GM13976 (cell line): ENCODE measurements at places on chromosomes 4 and X.
A peak's percentile ranks its signal among the peaks of the same experiment; 100 is the strongest.

DNA sequence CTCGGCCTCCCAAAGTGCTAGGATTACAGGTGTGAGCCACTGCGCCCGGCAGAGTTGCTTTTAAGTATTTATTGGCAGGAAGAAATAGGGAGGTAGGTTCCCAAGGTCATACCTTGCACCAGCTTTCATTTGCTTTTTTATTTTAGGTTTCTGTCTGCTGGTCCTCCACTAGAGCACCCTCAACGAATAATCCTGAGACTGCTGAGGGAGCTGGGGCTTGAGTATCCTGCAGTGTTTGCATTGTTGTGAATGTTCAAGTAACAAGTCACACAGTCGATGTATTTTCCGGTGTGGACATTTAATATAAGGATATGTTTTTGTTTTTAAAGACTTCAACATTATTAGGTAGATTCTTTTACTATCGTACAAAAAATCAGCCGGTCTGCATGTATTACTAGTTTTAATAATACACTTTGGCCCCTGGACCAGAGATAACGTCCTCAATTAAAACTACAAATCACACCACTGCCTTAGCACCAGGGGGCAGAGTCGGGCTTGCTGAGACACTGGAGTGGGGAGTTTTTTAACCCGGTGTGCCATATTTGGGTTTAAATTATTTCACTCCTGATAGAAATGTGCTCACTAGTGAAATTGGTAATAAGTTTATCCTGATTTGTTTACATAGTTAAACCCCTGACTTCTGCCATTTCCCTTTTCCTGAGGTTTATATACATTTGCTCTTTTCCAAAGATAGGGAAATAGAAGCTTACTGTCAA, 11.6 kb downstream of the SMIM20 start:
- peak; percentile 66 for DNase-seq

GRCh38 chr4:169359961-169360360, 89.2 kb upstream of the SH3RF1 start:
- DNase-seq: no peak

DNA sequence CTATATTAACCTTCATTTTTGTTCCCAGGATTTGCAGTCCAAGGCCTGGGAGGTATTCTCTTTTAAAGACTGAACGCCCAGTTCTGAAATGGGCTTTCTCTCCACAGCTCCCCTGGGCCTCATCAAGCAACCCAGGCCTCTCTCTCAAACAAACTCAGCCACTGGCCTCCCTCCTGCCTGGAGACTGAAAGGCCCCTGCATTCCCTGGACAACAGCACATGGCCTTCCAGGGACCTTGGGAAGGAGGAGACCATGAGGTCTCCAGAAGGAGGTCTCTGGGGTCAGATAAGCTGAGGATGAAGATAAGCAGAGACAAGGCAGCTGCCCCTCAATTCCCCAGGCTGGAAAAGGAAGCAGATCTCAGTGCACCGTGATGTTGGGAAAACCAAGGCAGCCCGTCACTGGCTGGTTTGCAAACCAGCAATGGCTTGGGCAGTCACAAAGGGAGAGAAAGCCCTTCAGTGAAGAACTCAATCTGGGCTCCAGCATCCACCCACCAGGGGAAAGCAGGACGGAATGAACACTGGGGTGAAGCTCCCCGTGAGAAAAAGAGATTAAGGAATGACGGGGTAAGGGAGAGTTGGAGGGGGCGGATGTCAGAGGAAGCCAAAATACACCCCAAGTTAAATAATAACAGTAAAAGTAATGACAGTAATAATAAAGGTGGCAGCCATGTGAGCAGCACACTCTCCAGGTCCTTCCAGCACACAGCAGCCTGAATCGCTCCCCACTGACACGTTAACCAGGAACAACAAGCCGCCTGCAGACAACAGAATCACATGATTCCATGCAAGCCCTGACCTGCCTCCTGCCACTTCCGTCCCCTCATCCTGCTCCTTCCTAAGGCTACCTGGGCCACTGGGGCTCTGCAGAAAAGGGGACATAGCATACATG, 22.3 kb downstream of the AMOT start:
- no peak for DNase-seq

GRCh38 chr4:99179626-99180025, 35.5 kb upstream of the ADH4 start:
- no peak for DNase-seq

DNA sequence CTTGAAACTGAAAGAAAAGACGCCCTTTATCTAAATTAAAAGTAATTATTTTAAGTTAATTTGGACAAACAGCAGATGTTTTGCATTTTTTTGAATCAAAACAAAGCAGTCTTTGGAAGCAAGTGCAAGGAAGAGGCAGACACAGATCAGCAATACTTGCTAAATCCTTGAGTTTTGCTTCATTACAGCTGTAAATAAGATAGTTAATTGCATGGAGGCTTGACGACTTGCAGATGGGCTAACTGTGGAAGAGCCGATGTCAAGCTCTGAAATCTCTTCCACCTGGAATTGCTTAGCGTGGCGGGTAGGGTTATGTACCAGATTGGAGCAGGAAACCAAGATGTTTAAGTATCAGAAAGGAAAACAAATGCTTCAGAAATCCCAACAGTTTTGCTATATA, 148.8 kb downstream of the POLA1 start:
- no peak for DNase-seq

GRCh38 chrX:119753639-119754257, 4.6 kb upstream of the SOWAHD start:
- DNase-seq: peak; percentile 48

DNA sequence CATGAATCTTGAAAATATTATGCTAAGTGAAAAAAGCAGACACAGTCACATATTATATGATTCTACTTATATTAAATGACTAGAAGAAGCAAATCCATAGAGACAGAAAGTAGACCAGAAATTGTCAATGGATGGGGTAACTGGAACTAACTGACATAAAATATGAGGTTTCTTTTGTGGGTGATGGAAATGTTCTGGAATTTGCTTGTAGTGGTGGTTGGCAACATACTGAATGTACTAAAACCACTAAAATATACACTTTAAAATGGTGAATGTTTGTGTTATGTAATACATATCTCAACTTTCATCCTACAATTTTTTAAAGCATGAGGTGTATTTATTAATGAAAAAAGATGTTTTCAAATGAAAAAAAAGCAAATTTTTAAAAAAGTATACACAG, 14.7 kb downstream of the CNOT6L start:
- no peak for DNase-seq

DNA sequence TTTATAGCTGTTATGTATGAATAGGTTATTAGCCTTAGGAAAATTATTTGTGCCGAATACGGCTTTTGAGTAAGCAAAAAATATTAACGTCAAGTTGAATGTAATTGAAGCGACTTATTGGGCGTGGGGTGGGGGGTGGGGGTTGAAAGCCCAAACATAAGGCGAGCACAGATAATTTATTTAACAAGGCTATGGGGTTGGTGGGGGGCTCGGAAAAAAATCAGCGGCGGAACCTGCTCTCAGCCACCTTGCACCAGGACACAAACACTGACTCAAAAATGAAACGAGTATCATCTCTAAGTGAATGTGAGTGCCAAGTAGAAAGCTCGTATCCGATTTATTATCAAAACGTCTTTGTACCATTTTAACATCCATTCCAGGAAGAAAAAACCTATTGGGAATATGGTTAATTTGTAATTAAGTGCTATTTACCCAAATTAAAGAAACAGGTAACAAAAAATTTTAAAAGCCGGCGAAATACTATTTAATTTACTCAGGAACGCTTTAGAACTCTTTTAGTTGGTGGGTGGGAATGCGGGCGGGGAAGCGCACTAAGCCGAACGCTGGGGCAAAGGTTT, 902 bp upstream of the LARP1B start:
- DNase-seq: peak; percentile 31

- DNase-seq: no peak
These were observed 39.8 kb upstream of the TADA2B start for GRCh38 chr4:7003176-7003878.

DNA sequence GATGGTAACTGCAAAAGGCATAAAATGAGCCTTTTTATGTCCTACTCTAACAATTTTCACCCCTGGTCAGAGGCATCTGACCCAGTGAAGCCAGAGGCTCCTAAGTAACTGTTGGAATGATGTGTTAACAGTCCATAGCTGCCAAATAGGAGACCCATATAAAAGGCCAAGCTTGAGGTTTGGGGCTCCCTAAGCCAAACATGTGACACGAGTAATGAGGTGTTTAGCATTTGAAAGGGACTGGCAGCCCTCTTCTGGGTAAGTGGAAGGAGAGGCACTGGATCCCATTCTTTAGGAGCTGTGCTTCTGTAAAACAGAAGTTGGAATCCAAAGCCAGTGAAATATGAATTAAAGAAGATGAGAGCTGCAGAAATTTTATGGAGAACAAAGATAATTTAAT, 100.6 kb upstream of the PNPLA4 start:
- DNase-seq: no peak

DNA sequence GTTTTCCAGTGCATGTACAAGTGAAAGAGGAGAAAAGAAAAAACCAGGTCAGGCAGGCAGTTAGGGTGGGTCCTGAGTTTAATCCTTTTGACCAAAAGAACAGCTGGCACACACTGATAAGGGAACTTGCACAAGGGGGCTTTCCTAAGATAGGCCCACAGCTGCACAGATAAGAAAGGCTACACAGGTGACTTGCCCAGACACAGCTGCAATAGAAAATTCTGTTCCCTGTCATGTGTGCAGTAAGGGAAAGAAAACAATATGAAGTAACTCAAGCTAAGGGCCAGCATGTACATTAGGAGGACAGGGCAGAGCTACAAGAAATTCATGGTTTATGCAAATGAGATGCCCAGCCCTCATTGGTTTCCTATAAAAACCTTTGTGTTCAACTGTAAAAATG, 32.9 kb downstream of the LUZP4 start:
- no peak for DNase-seq

- DNase-seq: no peak
These were observed 318.6 kb downstream of the ANK2 start for GRCh38 chr4:113368056-113368455.

GRCh38 chr4:186643501-186644310, 80.0 kb downstream of the FAT1 start:
- no peak for DNase-seq

DNA sequence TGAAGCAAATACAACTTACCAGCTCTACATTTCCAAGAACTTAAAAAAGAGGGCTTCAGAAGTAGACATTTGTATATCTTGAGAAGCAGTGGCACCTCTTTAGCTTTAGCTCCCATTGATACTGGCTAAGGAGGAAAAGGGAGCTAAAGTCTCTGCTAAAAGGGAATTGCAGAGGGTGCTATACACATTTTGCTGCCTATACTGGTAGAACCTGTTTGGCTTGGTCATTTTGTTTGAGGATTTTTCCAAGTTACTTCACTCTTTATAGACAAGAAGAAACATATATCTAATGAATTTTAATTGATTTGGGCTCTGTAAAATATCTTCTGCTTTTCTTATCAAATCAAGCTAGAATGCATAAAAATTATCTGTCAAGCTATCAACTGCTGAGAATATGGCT, 11.8 kb downstream of the PAPSS1 start:
- no peak for DNase-seq

DNA sequence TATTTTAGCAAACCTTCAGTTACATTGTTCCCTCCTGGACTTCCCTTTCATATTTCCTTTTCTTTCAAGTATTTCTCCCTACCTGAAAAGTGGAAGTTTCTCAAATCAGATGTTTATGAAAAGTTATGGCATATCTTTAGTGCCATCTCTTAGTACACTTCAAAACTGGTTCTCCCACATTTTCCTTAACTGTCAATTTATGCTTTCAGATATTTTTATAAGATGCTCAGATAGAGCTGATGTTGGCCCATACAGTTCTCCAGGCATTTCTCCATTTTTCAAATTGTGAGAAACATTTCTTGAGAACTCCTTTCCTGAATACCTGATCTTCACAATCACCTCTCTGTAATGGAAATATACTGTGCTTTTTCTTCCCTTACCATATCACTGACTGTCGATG, 32.5 kb upstream of the AP1AR start:
- DNase-seq: no peak

DNA sequence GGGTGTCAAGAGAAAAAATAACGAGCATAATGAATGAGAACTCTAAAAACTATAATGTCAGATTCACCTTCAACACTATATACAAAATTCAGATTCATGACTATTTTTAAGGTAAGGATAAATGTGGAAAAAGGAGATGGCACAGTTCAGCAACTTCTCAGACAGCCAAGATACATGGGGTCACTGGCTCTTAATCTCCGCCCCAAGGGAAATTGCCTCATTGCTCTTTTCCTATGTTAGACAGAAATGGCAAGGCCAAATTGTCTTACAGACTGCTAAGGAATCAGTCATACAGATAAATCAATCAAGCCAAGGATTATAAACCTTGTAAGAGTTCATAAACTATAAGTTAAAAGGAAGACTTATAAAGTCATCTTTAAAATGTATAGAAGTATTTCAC, 183.4 kb downstream of the OPHN1 start:
- DNase-seq: no peak

GRCh38 chr4:137274404-137274803, 257.9 kb downstream of the PCDH18 start:
- no peak for DNase-seq

DNA sequence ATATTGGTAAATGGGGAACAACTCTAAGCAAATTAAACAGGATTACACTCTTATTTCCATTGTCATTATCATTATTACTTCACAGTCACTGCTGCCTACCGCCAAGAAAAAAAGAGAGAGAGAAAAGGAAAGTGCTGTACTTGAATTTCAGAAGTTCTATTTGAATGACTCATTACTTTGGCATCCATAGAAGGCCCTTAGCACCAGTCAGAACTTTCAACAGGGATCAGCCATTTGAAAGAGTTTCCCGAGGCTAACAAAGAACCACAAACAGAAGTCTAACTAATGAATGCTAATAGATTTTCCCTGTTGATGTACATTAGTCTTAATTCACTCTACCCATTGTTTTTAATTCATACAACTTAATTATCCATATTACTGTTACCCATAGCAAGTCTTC, 116.3 kb downstream of the SHROOM4 start:
- DNase-seq: no peak

DNA sequence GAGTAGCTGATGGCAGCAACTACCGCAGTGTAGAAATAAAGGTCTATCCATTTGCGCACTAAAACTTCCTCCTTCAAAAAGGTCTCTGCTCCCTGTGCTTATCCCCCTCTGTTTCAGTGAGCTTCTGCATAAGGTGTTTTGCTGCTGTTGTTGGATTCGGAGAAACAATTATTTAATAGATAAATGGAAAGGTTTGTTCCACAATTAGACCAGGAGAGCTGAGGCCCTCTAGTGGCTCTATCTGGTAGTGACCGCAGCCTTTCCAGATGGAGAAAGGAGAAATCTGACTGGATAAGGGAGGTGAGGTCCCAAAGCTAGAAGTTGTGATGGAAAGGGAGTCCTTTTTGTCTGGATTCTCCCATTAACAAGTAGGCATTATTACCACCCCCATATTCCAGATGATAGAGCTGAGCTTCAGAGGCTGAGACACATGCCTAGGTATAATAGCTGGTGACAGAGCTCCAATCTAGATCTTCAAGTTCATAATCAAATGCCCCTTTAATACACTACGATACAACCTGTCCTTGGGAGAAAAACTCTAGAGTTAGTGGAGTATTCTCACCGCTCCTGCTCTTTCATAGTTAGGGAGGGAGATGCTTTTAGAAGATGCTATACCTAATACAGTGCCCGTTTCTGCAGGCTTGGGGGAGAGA, 5.1 kb upstream of the GABRQ start:
- DNase-seq: no peak
